Spleen (tissue), 13 donors: ENCODE measurements at places on chromosomes 1 and 21. TPM values are rescaled to one million over a fixed set of nuclear protein-coding genes. Genes with fewer than 3 reads are reported as not detected.

- no peak for DNase-seq
- H3K4me3 ChIP-seq, result no peak overlapping the region
- peaks cover 26% of the 10 kb centered on the region for H3K4me1 ChIP-seq
- H3K27me3 ChIP-seq, result no peaks in the 10 kb centered on the region
Measured at GRCh38 chr1:160166166-160166868, 14.9 kb downstream of the ATP1A4 start.

GRCh38 chr1:233183226-233184020, 112.1 kb downstream of the PCNX2 start:
- no peak for DNase-seq
- H3K4me1 ChIP-seq, result no peaks in the 10 kb centered on the region
- no peak overlapping the region for H3K27ac ChIP-seq
- H3K36me3 ChIP-seq, result peaks cover 6% of the 10 kb centered on the region

DNA sequence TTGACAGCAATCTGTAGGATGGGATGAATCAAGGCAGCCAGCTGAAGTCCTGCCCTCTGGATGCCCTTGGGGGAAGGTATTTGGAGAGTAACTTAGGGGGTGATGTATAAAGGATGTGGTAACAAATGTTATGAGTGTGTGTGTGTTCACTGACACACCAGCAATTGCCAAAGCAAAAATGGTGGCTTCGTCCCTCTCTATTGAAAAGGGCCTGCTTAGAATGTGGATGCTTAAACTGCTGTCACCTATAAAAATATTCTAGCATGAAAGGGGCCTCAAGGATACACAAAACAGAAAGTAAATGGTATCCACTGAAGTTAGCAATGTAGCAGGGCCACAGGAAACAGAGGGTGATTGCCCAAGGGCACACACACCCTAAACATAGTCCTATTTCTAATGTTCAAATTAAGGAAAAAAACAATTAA, 15.1 kb upstream of the AIM2 start:
- H3K4me1 ChIP-seq, result no peaks in the 10 kb centered on the region
- H3K27ac ChIP-seq, result peak overlapping the region; percentile 85
- no peaks in the 10 kb centered on the region for H3K27me3 ChIP-seq
- no peaks in the 10 kb centered on the region for H3K36me3 ChIP-seq
- DNase-seq, result no peak

The CYP4Z1 gene
- polyA plus RNA-seq, result 0.24 TPM

DNA sequence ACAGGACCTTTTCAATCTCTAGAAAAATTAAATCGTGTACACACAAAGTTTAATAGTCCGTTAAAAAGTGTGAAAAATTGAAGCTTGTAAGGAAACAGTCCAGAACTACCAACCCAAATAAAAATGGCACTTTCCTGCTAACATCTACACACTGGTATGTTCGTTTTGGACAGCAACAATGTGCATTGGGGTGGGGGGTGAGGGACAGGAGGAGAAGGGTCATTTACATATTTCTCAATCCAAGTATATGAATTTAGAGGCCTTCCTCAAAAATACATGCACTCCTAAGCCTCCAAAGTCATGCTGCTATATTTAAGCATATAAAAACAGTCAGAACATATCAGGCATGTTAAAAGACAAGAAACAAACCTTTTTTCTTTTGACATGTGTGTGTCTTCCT, 2.5 kb downstream of the PPP1R15B start:
- no peak for DNase-seq
- peak overlapping the region; percentile 97 for H3K4me3 ChIP-seq
- peaks cover 77% of the 10 kb centered on the region for H3K4me1 ChIP-seq
- peaks cover 24% of the 10 kb centered on the region for H3K36me3 ChIP-seq

DNA sequence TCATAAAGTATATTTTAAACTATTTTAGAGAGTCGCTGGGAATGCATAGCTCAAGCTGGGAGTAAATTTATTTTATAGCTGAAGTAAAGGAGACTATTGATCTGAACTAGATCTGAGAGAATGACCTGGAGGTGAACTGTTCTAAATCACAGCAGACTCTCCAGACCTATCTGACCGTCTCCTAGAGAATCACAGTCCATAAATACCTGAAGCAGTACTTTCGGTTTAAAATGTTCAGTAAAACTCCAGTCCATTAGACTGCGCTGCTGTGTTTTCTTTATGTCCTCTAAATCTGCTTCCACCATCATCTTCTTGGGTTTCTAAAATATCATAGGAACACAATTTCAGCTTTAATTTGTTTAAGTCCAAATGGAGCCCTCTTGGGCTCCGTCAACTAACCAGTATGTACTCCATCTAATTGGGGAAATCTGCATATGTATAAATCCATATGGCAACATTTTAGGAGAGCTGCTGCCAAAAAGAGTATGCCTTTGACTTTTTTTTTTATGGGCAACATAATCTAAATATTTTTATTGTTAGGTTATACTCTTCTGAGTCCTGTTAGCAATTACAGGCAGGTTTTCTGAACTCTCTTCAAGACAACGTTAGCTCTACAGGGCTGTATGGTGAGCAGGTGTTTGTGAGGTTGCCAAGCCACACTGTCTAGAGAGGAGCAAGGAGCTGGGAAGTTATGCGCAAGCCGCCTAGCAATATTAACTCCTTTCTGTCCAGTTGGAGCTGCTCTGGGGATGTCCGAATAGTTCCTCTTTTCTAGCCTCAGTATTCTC, 111.2 kb downstream of the SPAG17 start:
- H3K27ac ChIP-seq, result no peak overlapping the region
- DNase-seq, result no peak
- H3K4me1 ChIP-seq, result no peaks in the 10 kb centered on the region
- H3K27me3 ChIP-seq, result no peaks in the 10 kb centered on the region

The ANP32E gene
- polyA plus RNA-seq, result 24.6 TPM

GRCh38 chr1:30406996-30407864, 316.2 kb downstream of the MATN1 start:
- H3K27me3 ChIP-seq, result peaks cover 67% of the 10 kb centered on the region
- DNase-seq, result peak; percentile 54
- no peak overlapping the region for H3K4me3 ChIP-seq
- H3K4me1 ChIP-seq, result no peaks in the 10 kb centered on the region
- H3K36me3 ChIP-seq, result no peaks in the 10 kb centered on the region
- H3K27ac ChIP-seq, result no peak overlapping the region

DNA sequence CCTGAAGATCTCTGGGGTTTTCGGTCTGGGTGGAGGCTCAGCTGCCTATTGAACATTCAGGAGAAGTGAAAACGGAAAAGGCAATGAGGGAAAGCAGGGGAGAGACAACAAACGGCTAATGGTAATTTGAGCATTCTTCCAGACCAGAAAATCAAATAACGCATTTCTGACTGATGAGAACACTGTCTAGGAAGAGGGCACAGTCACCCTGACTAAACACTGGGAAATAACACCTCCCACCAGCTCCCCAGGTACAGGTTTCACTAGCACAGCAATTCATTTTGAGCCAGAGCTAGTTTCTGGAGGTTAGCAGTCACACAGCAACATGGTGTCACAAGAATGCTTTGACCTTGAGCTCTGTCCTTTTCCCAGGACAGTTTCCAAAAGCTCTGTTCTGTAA, 21.1 kb downstream of the NCF2 start:
- H3K27ac ChIP-seq, result no peak overlapping the region
- peaks cover 68% of the 10 kb centered on the region for H3K36me3 ChIP-seq
- DNase-seq, result no peak
- no peaks in the 10 kb centered on the region for H3K27me3 ChIP-seq
- H3K4me3 ChIP-seq, result no peak overlapping the region
- H3K4me1 ChIP-seq, result peaks cover 15% of the 10 kb centered on the region

- no peak overlapping the region for H3K4me3 ChIP-seq
- no peaks in the 10 kb centered on the region for H3K36me3 ChIP-seq
- H3K27me3 ChIP-seq, result no peaks in the 10 kb centered on the region
- H3K4me1 ChIP-seq, result no peaks in the 10 kb centered on the region
- no peak overlapping the region for H3K27ac ChIP-seq
- DNase-seq, result no peak
Measured at GRCh38 chr1:217747156-217747769, 116.1 kb downstream of the SPATA17 start.

DNA sequence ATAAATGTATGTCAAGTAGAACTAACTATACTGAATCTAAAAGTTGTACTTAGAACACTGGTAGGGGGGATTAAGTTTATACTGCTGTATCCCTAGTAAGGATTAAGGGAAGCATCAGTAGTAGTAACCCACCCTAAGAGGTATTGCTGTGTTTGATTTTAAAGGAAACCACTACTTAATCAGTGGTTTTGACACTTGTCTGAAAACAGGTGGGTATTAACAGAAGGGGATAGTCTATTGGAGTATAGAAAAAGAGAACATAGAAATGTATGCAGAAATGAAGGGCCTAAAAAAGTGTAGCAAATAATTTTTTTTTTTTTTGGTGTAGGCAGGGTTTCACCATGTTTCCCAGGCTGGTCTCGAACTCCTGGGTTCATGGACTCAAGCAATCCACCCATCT, 2.2 kb downstream of the MIGA1 start:
- H3K27me3 ChIP-seq, result no peaks in the 10 kb centered on the region
- DNase-seq, result no peak
- H3K36me3 ChIP-seq, result peaks cover 27% of the 10 kb centered on the region
- H3K4me1 ChIP-seq, result peaks cover 48% of the 10 kb centered on the region
- no peak overlapping the region for H3K27ac ChIP-seq

DNA sequence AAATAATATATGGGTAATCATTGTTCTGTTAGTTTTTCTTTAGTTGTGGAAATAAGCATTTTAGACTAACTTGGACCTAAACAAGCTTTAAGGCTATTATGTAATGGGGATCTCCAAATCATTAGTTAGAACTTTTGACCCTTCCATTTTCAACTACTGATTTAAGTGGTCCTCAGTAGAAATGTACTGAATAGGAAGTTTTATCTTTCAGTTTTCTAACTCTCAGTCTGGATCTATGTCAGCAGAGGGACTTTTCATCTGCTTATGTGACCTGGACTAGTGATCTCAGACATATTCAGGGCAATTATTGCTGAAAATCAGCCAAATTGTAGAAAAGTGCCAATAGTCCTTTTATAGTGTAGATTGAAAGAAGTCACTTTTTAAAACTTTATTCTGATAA, 56.0 kb downstream of the SASS6 start:
- no peaks in the 10 kb centered on the region for H3K36me3 ChIP-seq
- peaks cover 16% of the 10 kb centered on the region for H3K4me1 ChIP-seq
- H3K27ac ChIP-seq, result no peak overlapping the region
- DNase-seq, result no peak
- no peak overlapping the region for H3K4me3 ChIP-seq
- no peaks in the 10 kb centered on the region for H3K27me3 ChIP-seq

DNA sequence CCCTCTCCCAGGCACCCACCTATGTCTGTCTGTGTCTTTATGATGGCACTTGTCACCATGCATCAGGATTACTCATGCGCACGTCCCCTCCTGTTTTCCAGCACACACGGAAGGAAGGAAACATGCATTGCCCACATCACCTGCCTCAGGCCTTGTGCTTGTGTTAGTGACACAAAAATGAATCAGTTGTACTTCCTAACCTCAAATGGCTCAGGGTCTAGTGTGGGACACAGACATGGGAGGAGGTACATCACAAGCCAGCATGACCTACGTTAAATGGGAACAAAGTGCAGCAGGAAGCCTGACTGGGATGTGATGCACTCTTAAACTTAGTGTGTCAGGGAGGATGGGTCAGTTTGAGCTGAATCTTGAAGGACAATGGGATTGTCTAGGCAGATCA, 126.7 kb downstream of the TRABD2B start:
- DNase-seq, result no peak
- no peaks in the 10 kb centered on the region for H3K36me3 ChIP-seq

DNA sequence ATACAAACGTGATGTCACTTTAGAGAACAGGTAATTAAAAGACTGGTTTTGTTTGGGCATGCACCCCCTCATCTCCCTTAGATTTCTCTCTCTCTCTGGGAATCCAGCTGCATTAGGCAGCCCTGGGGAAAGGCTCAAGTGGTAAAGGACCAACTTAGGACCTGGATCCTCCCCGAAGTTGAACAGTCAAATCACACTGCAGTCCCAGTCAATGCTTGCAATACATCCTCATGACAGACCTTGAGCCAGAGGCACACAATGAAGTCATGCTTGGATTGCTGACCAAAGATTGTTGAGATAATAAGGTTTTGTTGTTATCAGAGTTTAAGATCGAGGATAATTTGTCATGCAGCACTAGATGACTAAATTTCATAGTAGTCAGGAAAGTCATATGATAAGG, 1285.8 kb upstream of the NCAM2 start:
- no peaks in the 10 kb centered on the region for H3K4me1 ChIP-seq
- H3K4me3 ChIP-seq, result no peak overlapping the region
- no peak overlapping the region for H3K27ac ChIP-seq
- DNase-seq, result no peak
- H3K36me3 ChIP-seq, result no peaks in the 10 kb centered on the region
- no peaks in the 10 kb centered on the region for H3K27me3 ChIP-seq

The NTRK1 gene
- 0.09 TPM for polyA plus RNA-seq

DNA sequence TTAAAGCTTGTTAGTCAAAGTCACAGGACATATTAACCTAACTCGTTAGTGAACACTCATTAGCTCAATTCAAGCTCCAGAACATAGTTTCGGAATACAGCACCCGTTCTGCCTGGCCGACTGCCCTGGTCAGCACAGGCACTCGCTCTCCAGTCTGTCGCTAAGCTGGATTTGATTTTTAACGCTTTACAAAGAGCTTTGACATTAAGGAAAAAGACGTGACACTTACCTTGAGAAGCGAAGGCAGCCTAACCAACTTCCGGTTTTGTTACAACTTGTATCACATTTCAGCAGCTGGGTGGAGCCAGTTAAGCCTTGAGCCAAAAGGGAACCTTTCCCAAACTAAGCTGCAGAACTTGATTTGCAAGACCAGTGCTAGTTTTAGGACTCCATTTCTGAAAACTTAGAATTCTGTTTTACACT, at the start of gene FRRS1:
FRRS1 (minus strand) TSS at position 258 of the 423 bp plus-strand sequence. CDS start 17,867 bp downstream, outside the sequence.
- no peaks in the 10 kb centered on the region for H3K36me3 ChIP-seq
- peak within 1 kb of the TSS; percentile 51 for H3K4me3 ChIP-seq
- no peaks in the 10 kb centered on the region for H3K27me3 ChIP-seq
- H3K4me1 ChIP-seq, result peaks cover 4% of the 10 kb centered on the region
- peak; percentile 78 for DNase-seq

The ASCL5 gene
- 0.06 TPM for polyA plus RNA-seq

DNA sequence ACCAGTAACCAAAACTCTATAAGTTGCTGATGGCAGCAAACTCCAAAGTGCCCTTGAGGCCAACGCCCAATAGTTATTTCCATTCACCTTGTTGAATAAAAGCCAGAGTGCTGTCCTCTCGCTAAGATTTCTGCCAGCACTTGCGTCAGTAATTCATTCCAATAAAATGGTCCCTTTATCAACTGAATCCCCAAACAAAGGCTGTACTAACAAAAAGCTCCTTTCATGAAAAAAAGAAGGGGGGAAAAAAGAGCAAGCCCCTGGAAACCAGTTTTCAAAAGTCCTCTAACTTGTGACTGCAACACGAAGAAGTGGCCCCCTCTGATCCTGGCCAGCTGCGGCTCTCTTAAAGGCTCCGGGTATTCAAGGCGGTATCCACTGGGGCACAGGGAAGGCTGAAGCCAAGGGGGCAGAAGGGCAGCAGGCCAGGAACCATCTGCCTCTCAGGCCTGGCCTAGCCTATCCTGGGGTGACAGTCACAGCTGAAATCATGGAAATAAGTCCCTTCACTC, 55.8 kb upstream of the ZNF326 start:
- H3K27ac ChIP-seq, result no peak overlapping the region
- H3K4me3 ChIP-seq, result no peak overlapping the region
- H3K27me3 ChIP-seq, result no peaks in the 10 kb centered on the region
- no peak for DNase-seq
- H3K4me1 ChIP-seq, result no peaks in the 10 kb centered on the region

- H3K4me3 ChIP-seq, result no peak overlapping the region
- H3K27ac ChIP-seq, result no peak overlapping the region
- H3K4me1 ChIP-seq, result no peaks in the 10 kb centered on the region
- no peak for DNase-seq
- no peaks in the 10 kb centered on the region for H3K36me3 ChIP-seq
Measured at GRCh38 chr1:162304736-162305135, 71.9 kb downstream of the SPATA46 start.

GRCh38 chr1:67652800-67653199, 32.2 kb upstream of the GADD45A start:
- no peak for DNase-seq
- H3K4me1 ChIP-seq, result no peaks in the 10 kb centered on the region
- H3K4me3 ChIP-seq, result no peak overlapping the region
- H3K27me3 ChIP-seq, result no peaks in the 10 kb centered on the region
